Activated CD4-positive, alpha-beta T cell treated with anti-CD3 and anti-CD28 coated beads, Interleukin-2, amount 50 U/mL, for 4 hours (primary cell): ENCODE measurements at places on chromosomes 12 and 14.

GRCh38 chr12:24881227-24881626 is 67.7 kb downstream of the BCAT1 start:
- no peak for DNase-seq

- no peak for DNase-seq
Measured at GRCh38 chr12:92297405-92297804, 151.8 kb upstream of the BTG1 start.

GRCh38 chr12:64522316-64522715 is 70.4 kb downstream of the TBK1 start:
- DNase-seq, result no peak

DNA sequence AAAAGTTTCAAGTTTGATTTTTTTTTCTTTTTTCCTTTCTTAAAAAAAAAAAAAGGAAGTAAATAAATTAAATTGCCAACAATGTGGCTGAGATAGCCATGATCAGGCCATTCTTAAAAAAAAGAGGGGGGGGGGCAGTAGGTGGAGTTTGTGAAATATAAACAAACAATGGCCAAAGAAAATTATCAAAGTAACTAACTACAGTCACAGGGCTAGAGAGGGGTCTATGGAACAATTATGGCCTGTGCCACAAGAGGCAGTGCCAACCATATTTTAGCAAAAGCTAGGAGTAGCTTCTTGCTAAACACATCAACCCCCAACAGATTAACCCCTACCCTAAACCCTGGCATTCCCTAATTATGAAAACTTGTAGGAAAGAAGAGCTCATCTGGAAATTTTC is 16.2 kb upstream of the SMARCC2 start:
- no peak for DNase-seq

DNA sequence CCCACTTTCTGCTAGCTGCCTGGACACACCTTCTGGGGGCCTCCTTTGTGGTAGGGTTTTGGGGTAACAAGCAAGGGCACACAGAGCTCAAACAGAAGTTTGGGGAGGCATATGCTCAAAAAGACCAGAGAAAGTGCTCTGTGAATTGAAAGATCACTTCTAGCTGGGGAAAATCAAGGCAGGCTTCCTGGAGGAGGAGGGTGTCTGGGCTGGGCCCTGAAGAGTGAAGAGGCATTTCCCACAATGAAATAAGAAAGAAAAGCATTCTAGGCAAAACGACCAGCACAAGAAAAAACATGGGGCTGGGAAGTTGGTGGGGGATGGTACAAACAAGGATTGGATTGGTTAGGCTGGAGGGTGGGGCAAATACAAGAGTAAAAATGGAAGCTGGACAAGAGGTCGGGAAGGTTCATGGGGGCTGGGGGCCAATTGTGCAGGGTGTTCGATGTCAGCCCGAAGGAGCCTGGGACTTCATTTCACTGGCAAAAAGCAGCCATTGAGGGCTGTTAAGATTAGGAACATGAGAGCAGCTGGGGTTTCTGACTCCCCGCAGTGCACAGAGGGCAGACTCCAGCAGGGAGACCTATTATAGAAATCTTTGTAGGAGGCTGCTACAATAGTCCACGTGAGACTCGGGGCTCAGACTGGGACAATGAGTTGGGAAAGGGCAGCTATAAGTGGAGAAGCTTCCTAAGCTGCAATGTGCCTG is 51.5 kb upstream of the CMKLR1 start:
- DNase-seq, result no peak

- no peak for DNase-seq
Measured at GRCh38 chr12:3107954-3108353, 30.8 kb downstream of the TSPAN9 start.

DNA sequence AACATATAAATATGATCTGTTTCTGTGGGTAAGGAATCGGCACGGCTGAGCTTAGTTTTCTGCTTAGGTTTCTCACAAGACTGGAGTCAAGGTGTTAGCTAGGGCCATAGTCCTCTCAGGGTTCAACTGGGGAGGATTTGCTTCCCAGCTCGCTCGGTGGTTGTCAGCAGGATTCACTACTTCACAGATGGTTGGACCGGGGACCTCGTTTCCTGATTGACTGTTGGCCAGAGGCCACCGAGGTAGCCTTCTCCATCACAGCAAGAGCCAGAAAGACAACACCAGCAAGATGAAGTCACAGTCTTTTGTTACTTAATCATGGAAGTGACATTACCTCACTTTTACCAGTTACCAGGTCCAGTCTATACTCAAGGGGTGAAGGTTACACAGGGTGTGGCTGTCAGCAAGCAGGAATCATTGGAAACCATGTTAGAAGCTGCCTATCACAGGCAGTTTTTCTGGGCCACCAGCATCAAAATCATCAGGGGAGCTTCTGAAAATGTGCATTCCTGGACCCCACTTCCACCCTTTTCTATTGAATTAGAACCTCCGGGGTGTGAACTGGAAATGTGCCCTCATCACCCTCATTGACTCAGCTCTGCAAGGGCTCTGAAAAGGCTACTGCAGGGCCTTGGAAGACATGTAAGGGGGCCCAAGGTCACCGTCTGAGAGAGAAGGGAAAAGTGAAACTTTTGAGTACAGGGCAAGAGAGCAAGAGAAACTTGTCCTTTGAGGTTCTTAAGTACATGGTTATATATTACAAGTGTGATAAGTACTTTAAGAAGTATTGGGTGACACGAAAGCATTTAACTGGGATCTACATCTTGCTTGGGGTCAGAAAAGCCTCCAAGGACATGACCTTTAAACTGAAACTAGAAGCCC is 10.9 kb downstream of the COPS7A start:
- no peak for DNase-seq
